G401 (cell line): ENCODE measurements at places on chromosomes 6 and 20. TPM values are rescaled to one million over a fixed set of nuclear protein-coding genes. Genes with fewer than 3 reads are reported as not detected.

Gene BTBD9
- 6.5 and 9.5 TPM in 2 replicates for total RNA-seq

Gene PCSK2
- total RNA-seq, result not detected in 2 replicates

Gene SLC4A11
- 0.17 and 1.4 TPM in 2 replicates for total RNA-seq

GRCh38 chr6:122799916-122800686 lies 11.0 kb downstream of the SMPDL3A start:
- no peak for DNase-seq

DNA sequence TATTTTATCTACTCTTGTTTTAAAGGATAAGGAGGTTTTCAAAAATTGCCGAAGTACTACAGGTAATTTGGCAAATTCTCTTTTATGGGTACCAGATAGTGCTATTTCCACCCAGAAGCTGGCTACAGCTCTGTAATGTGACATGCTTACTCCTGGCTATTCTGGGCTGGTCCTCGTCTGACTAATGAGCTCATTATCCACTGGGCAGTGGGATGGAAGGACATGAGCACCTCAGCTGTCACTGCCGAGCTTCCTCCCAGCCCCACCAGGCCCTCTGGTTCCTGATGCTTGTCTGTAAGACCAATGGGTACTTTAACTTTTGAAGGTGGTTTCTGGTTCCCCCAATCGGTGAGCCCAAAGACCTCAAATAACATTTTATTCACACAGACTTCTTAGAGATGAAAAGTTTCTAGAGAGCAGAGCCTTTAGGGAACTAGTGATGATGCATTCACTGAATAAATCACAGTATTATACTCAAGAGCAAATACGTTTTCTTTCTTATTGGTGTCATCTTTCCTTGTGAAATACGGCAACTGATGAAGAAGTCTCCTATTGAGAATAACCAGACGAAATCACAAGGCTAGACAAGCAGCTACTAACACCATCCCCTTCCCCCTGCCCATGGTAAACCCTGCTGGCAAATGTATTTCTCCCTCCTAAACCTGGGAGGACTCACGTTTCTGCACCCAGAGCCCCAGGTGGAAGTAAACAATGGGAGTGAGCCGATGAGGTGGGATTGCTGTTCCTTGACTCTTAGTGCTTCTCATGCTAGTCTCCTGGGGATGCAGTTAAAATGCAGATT lies 80.8 kb downstream of the SLC22A3 start:
- DNase-seq, result no peak

DNA sequence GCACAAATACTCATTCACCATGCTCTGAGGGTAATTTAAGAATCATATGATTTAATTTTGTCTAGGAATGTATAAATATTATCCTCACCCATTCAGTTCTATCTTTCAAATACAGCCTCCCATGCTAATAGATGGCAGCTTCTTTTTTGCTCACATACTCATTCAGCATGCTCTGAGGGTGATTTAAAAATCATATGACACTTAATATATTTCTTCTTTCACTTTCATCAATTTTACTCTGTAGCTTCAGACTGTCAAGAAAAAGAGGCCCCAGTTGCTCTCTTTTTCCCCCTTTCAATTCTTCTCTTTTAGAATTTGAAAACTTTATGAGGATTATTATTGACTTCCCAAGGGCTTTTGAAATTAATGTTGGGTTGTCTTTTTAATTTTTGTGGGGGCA lies 161.7 kb upstream of the LAMP5 start:
- no peak for DNase-seq

DNA sequence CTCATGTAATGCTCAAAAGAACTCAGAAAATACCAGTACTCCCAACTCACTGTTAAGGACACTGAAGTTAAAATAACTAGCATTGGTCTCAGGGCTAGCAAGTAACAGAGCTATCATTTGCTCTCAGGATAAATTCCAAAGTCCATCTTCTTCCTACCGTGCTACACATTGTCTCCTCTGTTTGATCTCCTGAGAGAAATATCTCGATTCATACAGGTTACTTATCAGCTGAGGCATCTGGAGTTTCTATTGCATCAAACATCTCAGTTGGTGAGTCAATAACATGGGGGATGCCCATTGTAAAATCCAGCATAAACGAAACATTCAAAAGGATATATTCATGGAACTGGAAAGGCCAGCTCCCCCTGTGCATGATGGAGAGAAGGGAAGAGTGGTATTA lies 147.4 kb downstream of the BACH2 start:
- DNase-seq, result no peak

DNA sequence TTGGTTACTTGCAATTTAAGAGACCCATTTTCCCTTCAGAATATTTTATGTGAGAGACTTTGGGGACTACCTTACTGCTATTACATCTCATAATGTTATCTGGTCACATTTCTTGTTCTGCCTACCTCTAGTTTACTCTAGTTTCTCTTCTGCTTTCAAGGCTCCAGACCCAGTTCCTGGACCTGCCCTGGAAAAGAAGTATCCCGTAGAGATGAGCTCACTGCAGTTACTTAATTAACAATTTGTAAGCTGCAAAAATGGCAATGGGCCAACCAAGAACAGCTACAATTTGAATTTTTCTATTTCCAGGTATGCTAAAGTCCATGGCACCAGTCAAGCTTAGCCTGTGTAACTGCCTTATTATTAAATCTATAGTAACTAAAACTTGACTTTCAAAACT lies 25.0 kb downstream of the TAB2 start:
- no peak for DNase-seq

DNA sequence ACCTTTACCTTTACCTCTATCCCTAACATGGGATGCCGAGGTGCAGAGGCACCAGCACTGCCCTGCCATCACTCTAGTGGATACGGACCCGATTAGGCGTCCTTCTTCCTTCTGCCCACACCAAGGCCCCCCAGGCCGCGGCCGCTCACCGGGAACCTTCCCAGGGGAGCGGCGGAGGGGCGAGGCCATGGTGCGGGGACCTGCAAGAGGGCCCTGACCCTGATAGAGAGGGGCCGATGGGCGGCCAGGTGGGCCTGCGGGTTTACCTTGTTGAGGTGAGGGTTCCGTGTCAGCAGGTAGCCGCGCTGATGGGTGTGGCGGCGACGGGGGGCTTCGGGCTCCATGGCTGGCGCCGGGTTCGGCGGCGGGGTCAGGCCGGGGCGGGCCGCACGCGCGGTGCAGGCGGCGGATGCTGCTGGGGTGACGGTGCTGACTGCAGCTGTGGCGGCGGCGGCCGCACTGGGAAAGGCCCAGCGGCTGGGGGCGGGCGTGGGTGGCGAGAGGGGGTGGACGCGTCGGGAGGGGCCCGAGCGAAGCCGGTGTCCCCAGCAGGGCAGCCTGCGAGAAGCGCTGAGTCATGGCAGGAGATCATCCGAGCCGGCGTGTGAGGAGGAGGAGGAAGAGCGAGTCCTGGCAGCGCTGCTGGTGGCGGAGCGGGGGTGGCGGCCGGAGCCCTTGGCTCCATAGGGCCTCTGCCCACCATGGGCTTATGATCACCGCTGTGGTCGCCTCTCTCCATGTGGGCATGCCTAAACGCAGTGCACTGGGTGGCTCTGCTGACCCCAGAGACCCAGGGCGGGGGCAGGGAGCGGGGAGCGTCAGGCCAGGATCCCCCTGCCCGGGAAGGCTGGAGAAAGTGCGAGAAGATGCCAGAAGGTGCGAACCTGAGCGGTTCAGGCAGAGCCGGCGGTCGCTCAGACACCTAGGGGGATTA lies at the start of gene ME1:
TSS of gene ME1 (minus strand) at position 441 of the 934 bp plus-strand sequence. CDS start at position 344, 97 bp downstream.
- DNase-seq, result peak; percentile 65

- no peak for DNase-seq
Measured at GRCh38 chr6:30227763-30228487, 14.7 kb upstream of the TRIM26 start.

DNA sequence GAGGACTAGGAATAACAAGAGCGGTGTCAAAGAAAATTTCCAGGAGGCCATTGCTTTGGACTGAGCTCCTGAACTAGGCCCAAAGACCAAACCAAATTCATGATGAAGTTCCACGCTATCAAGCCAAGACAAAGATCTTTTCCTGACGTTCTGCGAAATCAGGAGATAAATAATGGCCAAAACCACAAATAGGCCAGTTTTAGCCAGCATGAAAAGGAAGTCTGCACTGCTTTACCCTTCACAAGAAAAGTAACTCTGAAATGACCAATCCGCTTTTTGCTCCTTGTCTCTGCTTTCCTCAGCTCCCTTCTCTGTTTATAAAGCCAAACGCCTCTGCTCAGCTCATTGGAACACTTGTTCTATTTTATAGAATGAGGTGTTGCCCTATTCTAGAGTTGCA lies 6.7 kb downstream of the NCOA5 start:
- DNase-seq, result no peak
